ENCODE measurements at places on chromosomes 16 and 17.

DNA sequence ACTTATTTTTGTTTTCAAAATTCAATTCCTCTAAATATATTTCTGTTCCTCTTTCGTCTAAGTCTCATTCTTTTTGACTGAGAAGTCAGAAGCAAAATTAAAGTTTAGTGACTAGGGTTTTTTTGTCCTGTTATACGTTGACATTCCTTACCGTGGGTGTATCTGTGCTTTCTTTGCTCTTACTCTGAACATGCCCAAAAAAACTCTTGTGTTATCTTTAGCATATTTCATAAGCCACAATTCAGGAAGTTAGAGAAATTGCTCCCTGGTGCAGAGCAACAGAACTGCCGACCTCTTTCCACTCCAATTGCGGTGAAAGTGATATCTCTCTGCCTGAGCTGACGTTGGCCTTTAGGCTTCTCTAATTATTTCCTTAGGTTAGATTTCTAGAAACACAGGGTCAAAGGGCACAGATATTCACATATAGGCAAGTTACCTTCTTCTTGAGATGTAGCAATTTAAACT lies 65.7 kb downstream of the CENPV start:
- DNase-seq: no peak

DNA sequence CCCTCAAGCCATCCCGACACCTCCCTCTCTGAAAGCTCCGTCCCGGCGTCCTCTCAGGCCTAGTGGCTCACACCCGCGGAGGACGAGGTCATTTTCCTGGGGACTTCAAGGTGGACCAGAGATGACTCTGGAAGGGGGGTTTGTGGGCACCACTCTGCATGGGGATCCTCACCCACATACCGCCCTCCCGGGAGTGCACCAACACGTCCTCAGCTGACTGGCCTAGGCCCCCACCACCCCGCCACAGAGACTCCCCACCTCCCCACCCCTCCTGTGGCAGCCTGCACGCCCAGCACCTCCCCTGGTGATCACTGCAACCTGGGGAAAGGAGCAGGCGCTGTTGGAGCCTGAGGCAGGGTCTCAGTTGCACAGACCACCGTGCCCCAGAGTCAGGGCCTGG lies 2.4 kb upstream of the SOX8 start:
- DNase-seq: no peak

DNA sequence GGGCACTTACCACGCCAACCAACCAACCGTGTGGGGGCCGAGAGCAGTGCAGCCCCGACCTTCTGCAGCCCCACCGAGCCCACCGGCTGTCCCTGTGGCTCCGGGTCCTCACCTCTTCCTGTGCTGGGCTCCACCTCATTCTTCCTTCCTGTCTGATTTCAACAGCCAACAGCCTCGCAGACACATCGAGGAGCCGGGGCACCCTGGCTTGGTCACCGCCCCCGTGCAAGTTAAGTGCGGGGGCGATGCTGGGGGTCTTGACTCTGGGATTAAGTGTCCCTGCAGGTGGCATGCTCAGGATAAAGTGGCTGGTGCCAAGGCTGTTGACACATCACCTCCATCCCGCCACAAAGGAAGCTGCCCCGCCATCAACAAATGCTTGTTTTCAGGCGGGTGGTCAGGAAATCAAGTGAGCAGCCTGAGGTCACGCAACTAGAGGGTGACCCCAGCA lies at the start of gene NLRC3:
NLRC3 (minus strand) TSS at position 102 of the 451 bp plus-strand sequence. CDS start 12,367 bp downstream, outside the sequence.
- DNase-seq: peak; percentile 23

- DNase-seq: no peak
Measured at GRCh38 chr17:38750312-38751121, 2.0 kb upstream of the PSMB3 start.

GRCh38 chr16:74771656-74772315 lies 2.8 kb downstream of the FA2H start:
- DNase-seq: no peak

GRCh38 chr17:17496189-17497064 lies at the start of gene RASD1:
Gene RASD1, minus strand, starts transcription at chr17:17496395. Its CDS starts 214 bp downstream, at chr17:17496181.
- peak; percentile 64 for DNase-seq

GRCh38 chr17:81922566-81923301 lies 4.8 kb upstream of the SIRT7 start:
- DNase-seq: no peak

DNA sequence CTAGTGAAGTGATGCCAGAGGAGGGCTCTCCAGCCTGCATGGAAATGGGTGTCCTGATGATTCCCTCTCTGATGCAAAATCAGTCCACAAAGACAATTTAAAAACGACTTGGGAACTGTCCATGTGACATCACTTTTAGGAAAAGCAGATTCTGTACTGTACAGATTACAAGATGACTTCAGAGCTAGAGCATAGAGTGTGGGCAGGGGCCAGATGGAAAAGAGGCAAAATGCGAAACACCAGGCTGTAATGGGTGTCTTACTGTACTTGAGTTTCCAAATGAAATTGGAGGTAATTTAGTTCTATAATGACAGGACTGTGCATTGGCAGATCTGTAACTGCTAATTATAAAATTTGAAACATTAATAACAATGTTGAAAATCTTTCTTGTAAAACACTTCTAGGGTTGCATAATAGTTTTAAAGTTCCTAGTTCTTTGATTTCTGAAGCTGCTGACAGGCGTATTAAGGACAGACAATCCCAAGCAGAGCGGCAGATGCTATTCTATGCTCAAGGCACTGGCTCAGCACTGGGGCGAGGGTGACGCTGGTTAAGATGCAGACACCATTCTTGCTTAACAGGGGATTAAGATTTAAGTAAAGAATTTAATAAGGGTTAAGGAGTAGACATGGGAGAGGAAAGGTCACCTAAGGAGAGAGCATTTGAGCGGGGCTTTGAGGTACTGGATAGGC lies 29.6 kb downstream of the OGFOD1 start:
- no peak for DNase-seq

DNA sequence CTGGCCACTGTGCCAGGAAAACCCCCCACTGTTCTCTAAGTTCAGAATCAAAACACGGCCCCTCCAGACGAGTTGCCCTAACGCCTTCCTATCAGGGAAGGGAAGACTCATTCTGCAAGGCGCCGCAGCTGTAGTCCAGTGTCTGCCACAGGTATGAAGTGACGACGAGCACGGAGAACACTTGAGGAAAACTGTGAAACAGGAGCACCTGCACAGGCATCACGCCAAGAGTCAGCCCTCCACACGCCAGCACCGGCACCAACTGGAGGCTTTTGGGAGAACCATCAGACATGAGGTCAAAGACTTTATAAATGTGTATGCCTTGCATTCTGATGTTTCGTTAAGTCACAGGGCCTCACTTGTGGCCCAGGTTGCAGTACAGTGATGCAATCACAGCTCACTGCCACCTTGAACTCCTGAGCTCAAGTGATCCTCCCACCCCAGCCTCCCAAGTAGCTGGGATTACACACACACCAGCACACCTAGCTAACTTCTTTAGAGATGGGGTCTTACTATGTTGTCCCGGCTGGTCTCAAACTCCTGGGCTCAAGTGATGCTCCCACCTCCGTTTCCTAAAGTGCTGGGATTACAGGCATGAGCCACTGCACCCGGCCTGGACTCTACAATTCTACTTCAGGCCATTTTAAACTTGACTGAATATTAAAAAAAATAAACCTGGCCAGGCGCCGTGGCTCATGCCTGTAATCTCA lies 22.9 kb downstream of the KLHDC4 start:
- DNase-seq: no peak

- DNase-seq: no peak
Measured at GRCh38 chr16:56789360-56789759, 59.4 kb downstream of the NUP93 start.

GRCh38 chr16:27203507-27204311 lies at the start of gene KDM8:
Gene KDM8, plus strand, starts transcription at chr16:27203526. Its CDS starts 6,598 bp downstream, at chr16:27210124.
- peak; percentile 99 for DNase-seq

DNA sequence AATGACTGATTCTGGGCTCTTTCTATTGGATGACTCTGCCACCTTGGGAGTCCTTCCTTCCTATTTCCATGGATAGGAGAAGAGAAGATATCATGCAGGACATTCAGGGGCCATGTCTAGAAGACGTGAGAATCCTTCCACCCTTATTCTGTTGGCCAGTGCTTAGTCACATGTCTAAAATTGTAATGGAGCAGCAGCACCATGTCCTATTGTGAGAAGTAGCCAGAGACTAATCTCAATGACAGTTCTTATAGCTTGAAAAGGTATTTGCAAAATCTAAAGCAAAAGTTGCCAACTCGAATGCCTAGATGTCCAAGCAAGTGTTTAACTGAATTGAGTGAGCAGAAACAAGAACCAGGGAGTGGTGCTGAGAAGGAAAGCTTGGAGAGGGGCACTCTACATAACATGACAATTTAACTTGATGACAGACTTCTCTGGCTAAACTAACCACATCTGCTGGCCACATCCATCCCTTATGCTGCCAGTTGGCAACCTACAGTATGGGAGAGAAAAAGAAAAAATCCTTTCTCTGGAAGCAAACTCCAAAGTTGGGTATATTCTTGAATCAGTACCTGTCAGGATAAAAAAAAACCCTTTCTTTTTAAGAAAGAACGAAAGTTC lies 225.7 kb downstream of the CDH13 start:
- DNase-seq: no peak

GRCh38 chr16:89847051-89847939 lies 19.0 kb downstream of the SPIRE2 start:
- DNase-seq: no peak

GRCh38 chr16:8595783-8596182 lies 5.5 kb upstream of the TMEM114 start:
- no peak for DNase-seq

GRCh38 chr17:80765241-80765961 lies 220.8 kb downstream of the RPTOR start:
- no peak for DNase-seq

GRCh38 chr17:66549311-66549704 lies 246.9 kb downstream of the PRKCA start:
- DNase-seq: no peak

GRCh38 chr16:17318238-17318637 lies 152.5 kb downstream of the XYLT1 start:
- no peak for DNase-seq

- no peak for DNase-seq
Measured at GRCh38 chr17:66467766-66468165, 165.4 kb downstream of the PRKCA start.

DNA sequence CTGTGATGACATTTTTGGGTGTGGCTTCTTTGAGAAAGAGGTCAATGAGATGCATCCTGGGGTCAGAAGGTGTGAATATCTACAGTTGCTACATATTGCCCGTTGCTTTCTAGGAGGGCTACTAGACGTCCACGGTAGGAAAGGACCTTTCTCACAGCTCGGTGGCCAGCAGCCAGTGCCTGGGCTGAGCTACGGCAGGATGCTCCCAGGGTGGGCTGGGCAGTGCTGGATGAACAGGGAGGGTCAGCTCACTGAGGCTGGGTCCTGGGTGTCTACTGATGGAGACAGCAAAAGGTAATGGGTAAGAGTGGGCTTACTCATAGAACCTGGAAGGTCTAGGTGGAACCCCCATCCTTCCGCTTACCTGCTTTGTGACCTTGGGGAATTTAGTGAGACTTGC lies 188.3 kb upstream of the WSCD1 start:
- DNase-seq: no peak

GRCh38 chr17:1588821-1589585 lies 26.4 kb upstream of the PITPNA start:
- DNase-seq: no peak

DNA sequence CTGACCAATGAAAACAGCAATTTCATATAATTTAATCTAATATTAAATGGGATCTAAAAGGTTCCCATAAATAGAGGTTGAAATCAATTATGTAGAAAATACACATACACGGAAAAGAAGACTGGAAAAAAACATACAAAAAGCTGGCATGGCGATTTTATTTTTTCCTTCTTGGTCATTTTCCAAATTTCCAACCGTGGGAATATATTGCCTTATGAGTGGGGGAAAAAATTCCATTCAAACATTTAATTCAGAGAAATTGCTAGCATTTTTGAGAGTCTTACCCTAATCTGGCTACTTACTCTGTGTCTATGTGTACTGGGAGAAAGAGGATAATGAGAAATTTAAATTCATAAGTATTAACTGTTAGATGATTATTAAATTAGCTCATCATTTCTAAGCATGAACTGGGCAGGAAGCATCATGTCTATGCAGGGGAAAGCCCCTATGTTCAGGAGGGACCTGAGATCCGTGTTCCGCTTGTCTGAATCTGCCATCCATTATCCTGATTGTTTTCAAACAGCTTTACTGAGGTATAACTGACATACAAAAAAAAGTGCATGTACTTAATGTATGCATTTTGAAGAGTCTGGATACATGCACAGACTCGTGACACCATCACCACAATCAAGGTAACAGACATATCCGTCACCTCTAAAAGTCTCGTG lies 145.2 kb downstream of the XYLT1 start:
- DNase-seq: no peak

DNA sequence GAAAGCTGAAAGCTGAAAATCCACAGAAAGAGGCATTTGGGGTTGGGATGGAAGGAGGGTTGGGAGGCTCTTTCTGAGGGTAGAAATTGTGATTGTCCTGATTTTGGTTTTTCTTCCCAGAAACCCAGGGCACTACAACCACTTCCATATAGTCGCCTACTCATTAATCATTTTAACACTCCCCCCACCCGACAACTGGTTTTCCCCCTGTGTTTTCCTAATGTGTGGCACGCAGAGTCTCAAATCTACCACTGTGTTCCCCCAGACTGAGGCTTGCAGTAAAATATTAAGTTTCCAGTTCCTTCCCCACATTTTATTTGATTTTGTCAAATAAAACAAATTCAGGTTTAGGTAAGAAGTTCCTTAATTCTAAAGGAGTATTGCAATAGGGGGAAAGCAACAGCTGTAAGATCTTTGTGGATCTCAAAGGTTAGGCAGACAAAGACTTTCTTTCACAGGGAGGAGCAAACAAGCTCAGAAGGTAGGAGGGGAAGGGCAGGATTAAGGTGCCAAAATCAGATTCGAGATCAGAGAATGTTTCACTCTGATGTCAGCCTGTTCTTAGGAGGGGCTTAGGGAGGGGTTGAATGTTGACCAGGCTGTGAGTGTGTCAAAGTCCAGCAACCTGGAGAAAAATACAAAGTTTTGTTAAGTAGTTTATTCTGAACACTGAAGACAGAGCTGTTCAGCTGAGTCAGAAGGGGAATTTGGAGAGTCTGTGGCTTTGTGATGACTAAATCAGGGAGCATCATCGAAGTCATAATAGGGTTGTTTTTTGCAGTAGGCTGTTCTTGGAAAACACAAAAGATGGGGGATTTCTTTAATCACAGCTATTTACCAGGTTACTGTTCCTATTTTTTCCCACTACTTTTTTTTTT lies 3.6 kb downstream of the ZNF267 start:
- DNase-seq: peak; percentile 18

DNA sequence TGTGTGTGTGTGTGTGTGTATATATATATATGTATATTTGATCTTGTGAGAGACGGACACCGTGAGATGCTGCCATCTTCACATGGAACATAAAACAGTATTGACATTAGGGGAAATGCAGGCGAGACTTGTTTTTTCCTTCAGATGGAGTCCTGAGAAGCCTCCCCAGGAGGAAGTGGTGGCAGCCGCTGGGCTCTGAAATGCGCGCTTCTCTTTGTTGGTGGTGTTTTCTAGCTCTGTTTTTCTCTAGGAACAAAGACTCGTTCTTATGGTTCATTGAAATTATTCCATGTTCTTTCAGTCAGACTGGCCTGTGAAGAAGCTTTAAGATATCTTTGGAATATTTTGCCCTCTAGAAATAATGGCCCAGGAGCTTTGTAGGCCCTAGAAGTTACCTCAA lies 32.9 kb downstream of the SNX29 start:
- no peak for DNase-seq

Data from stimulated activated CD8-positive, alpha-beta memory T cell treated with anti-CD3 and anti-CD28 coated beads, Interleukin-2, amount 100 ng/mL, for 1 hour (primary cell).